ENCODE measurements at places on chromosomes 2 and 18.

GRCh38 chr18:23231340-23232021, 96.2 kb downstream of the CABLES1 start:
- DNase-seq = no peak

GRCh38 chr2:81996332-81996731, 1691.8 kb upstream of the LRRTM1 start:
- no peak for DNase-seq

GRCh38 chr18:48938827-48939204, 11.9 kb downstream of the SMAD7 start:
- no peak for DNase-seq

DNA sequence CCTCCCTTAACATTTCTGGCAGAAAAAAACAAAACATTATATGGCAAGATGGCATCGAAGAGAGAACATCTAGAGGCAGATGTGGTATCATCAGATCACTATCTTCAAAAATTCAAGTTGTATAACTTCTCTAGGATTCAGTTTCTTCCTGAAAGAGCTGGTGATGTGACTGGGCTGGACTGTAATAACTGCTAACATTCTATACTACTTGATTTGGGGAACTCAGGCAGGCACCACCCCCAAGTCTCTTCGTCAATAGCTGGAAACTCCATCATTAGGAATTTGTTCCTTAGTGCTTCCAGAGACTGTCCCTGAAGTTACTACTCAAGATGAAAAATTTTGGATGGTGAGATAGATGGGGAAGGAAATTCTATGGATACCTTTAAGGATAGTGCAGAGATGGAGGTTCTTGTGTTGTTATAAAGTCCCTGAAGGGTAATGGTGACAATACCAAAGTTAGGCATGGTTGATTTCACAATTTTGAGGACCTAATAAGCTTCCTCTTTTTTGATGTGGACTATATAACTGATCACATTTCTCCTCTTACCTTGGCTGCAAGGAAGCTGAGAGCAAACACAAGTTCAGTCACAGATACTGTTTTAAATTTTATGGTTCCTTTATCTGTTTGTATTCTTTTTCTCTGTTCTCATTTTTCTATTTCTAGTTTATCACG, 59.1 kb upstream of the PGAP1 start:
- no peak for DNase-seq

- DNase-seq = no peak
These were observed 161.1 kb downstream of the ARL4C start for GRCh38 chr2:234335661-234336228.

GRCh38 chr18:27762054-27762453, 414.9 kb downstream of the CDH2 start:
- DNase-seq = no peak

- no peak for DNase-seq
These were observed 305.0 kb upstream of the ERBB4 start for GRCh38 chr2:212843409-212844199.

DNA sequence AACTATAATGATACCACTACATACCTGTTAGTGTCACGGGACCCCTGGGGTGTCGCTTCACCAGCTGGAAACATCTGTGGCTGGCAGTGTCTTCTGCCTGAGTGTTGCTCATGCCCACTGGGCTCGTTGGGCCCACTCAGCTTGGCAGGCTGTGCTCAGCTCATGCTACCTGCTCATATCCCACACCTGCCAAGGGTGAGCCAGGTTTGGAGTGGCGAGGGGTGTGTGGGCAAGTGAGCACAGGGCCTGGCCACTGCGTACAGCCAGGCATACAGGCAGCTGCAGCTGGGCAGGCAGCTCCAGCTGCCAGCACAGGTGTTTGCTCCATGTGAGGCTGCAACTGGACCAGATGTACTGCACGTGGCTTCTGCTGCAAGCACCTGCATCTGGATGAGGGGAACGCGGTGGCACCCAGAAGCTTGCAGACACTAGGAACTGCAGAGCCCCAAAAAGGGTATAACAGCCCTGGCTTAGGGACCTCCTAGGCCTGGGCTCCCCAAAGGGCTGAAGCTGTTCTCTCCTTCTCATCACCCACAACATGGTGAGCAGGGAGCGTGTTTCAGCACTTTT, 70.1 kb downstream of the SUCLG1 start:
- no peak for DNase-seq

Data from D721Med (cell line).